Activated T-cell treated with anti-CD3 and anti-CD28 coated beads for 48 hours (primary cell): ENCODE measurements at places on chromosomes 5 and 9.

GRCh38 chr5:14414656-14415023, 167.0 kb upstream of the OTULINL start:
- DNase-seq: no peak

GRCh38 chr9:84841931-84842330, 172.4 kb downstream of the NTRK2 start:
- no peak for DNase-seq

- DNase-seq: no peak
These were observed 312.5 kb downstream of the PSAT1 start for GRCh38 chr9:78609450-78609849.

- DNase-seq: no peak
These were observed 15.1 kb downstream of the ERMP1 start for GRCh38 chr9:5817862-5818261.

DNA sequence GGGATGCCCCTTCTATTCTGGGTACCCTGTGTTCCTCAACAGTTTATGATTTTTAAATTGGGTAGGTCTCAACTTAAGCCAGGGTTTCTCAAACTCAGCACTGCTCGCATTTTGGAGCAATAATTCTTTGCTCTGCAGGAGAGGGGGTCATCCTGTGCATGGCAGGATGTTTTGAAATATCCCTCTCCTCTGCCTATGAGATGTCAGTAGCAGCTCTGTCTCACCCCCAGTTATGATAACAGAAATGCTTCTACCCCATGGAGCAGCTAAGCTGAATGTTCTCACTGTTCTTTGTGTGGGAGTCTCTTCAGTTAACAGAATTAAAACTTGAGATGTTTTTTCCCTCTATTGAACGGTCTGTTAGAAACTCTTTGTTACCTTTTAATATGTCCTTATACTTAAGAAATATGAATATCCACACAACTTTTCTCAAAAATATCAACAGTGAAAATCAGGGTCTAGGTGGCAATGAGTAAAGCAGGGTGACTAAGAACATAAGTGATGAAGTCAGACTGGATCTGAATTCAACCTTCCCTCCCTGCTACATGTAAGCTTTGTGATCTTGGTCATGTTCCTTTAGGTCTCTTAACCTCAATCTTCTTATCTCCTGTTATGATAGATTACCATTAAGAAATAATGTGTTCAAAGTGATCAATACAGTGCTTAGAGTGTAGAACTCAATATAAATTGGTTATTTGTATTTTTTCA, 89.0 kb downstream of the CAMK4 start:
- no peak for DNase-seq

GRCh38 chr9:78453450-78453849, 156.5 kb downstream of the PSAT1 start:
- DNase-seq: no peak

GRCh38 chr9:93159601-93160471, 24.1 kb upstream of the WNK2 start:
- DNase-seq: peak; percentile 75

DNA sequence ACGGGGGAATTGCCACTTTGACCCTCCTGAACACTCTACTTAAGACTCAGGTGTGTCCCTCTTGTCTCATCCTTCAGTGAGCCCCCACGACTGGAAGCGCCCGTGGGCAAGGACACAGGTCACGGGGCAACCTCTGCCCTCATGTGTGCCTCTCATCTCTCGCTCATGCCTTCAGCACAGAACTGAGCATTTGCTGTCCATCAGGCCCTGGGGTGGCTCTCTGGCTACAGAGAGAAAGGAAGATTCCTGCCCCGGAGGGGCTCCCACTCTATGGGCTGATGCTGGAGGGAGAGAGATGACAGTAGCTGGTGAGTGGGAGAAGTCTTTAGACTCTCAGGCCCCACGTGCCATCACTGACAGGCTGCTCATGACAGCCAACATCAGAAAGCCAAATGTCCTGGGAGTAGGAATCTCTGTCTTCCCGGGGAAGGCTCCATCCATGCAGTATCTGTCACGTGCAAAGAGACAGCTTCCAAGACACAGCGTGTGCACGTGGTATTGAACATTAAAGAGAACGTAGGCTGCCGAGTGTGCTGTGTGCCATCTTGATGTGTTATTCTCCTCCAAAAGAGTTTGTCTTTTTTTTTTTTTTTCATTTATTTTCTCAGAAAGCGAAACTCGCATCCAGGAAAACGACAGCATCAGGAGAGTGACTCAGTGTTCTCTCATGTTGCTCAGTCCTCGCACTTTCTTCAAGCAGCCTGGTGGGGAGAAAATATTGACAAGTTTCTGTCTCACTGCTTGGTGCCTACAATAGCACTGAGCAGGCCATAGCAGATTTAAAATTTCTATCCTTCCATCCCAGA, 190.5 kb downstream of the GAS1 start:
- DNase-seq: no peak

- no peak for DNase-seq
These were observed 445.6 kb downstream of the TAF11L14 start for GRCh38 chr5:18079831-18080230.

GRCh38 chr9:98911042-98911441, 32.7 kb upstream of the COL15A1 start:
- no peak for DNase-seq

DNA sequence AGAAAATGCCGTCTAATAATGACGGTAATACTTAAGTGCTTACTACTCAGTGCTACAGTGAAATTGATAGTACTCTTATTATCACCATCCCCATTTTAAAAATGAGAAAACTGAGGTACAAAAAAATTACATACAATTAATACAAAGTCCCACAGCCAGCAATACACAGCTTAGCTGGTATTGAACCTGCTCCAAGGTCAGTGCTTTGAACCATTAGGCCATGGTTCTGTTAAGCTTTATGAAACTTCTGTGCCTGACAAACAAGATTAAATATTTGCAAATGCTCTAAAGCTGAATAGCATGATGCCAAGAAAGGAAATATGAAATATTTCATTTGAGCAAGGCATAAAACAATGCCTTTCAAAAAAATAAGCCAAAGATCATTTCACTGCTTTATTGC, 357.2 kb downstream of the ARRDC3 start:
- no peak for DNase-seq

DNA sequence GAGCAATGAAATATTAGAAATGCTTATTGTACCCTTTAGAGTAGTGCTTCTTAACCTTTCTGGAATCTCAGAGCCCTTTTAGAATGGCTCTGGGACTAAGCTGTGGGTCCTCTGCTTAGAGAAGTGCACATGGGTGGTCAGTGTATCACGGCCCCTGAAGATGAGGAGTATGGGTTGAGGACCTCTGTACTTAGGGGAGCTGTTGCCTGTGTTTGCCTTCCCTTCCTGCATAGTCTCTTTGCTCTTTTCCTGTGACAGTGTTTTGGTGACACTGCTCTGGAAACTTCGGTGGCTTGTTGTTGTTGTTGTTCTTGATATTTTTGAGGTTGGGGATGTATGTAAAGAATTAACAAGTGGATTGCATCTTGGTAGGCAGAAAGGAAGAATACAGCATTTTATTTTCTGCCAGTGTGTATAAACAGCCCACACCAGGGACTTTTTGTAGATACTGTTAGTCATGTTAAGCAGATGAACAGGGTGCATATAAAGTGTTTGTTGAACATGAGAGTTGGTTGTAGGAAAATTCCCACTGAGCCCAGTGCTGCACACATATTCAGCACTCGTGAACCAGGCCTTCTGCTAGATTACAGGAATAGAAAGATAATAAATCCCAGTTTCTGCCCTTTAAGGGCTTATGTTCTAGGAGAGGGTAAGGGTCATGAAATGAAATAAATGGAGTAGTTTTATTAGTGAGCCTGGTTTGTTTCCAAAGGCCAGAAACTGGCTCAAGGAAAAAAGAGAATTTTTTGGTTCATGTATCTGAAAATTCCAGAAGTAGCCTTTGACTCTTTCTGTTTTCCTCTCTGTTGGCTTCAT, 199.7 kb downstream of the ARHGAP26 start:
- DNase-seq: no peak

DNA sequence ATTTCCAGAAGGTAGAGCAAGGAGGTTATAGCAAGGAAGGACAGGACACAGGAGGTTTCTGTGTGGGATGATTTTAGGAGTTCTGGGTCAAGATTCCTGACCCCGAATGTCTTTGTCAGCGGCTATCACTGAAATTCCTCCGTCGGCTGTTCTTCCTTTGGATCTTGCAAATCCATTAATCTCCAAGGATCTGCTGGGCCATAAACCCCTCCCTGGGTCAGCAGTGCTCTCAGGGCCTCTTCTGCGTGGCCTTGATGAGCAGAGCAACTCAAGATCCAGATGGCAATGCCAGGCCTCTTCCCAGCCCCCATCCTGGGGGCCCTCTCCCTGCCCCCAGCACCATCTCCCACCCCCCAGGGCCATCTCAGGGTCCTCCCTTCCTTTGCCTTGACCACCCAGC, 16.3 kb upstream of the COL27A1 start:
- DNase-seq: no peak

GRCh38 chr5:173764332-173765028, 123.7 kb upstream of the CPEB4 start:
- DNase-seq: no peak
